GOT3 (cell line): ENCODE measurements at places on chromosomes 6 and 20.

DNA sequence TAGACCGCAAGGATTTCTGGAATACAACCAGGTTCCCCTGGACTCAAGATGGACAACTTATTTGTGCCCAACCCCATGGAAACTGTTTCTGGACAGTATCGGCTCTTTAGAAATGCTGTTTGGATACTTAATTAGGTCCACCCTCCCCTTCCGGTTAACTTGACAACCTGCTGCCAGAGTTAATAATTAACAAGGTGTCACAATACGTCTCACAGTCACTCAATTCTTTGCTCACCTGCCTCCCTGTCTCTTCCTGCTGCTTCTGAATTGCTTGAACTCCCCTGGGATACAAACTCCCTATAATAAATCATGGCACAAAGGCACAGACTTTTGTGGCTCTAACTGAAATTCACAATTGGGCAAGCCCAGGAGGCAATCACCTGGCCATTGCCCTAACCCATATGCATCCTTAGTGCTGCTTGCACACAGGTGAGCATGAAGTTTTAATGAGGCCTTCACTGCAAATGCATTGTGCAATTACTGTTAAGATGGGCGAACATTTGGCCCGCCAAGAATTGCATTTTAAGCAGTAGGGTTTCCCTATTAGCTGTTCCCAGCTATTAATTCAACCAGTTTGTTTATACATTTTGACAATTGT, 504.4 kb upstream of the NOX3 start:
- no peak for DNase-seq

DNA sequence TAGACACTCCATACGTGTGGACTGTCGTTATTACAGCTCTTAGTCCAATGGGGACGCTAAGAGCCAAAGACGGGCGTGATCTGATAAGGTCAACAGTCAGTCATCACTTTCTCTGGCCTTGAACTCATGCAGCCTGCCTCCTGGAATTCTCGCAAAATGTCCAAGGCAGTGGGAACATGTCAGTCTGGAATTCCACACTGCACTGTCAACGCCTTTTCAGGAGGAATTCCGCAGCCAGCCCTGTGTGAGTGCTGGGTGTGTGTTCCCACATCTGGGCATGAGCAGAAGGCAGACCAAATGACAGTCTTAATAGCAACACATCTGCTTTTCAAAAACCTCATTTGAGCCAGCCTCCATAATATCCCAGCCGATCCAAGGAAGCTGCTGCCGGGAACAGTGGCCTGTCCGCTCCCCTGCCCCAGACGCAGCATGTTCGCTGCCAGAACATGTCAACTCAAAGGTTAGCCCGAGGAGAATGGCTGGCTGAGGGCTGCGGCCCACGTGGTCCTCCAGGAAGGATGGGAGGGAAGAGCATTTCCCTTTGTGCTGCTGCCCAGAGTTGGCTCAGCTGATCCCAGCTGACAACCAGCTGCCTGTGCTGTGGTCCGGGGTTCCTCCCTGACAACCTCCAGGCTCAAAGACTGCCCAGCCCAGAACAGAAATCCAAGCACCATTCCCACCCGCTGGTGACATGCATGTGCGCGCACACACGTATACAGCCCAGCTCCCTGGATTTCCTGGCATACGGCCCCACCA, 103.1 kb downstream of the SULF2 start:
- no peak for DNase-seq

GRCh38 chr6:97947841-97948240, 664.8 kb upstream of the MMS22L start:
- no peak for DNase-seq

DNA sequence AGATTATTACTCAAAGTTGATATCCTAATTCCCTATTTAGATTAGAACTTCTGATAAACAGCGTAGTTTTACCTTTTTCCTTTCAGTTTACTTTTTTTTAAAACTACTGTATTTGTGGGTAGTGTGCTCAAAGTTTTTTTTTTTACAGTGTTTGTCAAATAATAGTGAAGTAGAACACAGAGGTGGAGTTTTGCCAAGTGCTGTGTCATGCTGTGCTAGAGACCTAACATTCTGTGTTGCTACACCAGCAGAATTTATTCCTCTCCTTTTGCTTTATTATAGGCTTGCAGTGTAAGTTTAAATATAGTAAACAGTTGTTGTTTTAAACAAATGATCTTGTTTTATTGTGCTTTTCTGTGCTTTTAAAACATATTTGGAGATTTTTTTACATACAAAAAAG, 125.4 kb downstream of the HIVEP1 start:
- no peak for DNase-seq

DNA sequence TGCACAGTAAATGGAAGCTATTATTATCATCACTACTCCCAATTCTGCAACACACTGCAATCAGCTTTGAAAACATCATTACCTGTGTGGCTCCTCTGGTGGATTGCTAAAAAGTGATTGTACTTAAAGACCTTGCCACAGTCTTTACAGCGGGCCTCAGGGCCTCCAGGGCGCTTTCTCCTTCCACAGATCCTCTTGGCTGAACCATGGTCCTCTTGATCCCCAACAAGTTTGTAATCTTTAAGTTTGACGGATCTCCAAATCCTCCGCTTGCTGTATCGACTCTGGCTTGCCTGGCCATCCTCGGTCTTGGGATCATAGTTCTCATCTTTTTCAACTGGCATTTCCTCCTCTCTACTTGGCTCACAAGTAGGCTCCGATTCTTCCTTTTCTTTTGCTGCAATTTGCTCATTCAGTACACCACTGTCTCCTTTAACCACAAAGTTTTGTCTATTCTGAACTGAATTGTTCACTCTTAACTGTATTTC, 2.0 kb downstream of the ZBTB24 start:
- DNase-seq: no peak

- DNase-seq: no peak
Observed at GRCh38 chr20:5039889-5040288, 38.6 kb upstream of the SLC23A2 start.

DNA sequence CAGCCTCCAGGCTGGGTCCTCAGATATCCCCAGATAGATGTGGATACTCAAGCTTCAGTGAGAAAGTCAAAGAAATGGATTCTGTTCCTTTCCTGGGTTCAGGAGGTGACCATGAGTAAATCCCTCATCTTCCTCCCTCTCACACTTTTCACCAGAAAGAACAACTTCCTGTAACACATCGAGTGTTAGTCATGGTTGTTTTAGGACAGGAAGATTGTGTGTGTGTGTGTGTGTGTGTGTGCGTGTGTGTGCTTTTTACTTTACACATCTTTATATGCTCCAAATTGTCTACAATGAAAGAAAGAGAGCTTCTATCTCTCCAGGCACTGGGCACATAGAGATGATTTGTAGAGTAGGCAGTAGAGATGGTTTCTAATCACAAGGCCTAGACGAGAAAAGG, 139.9 kb downstream of the TBXT start:
- no peak for DNase-seq

- DNase-seq: no peak
Observed at GRCh38 chr20:23603321-23603720, 2.4 kb downstream of the CST9 start.

GRCh38 chr6:140032189-140032588, 657.7 kb upstream of the CITED2 start:
- DNase-seq: no peak

GRCh38 chr6:161921602-161922395, 647.9 kb upstream of the AGPAT4 start:
- no peak for DNase-seq

GRCh38 chr20:63747622-63748069, 8.1 kb downstream of the SLC2A4RG start:
- DNase-seq: no peak

GRCh38 chr6:136795386-136795785, 3.1 kb upstream of the MAP3K5 start:
- no peak for DNase-seq

- DNase-seq: no peak
Observed at GRCh38 chr6:143064271-143064670, 3.6 kb downstream of the AIG1 start.

- DNase-seq: no peak
Observed at GRCh38 chr20:45508068-45508886, 7.1 kb downstream of the SPINT3 start.

GRCh38 chr20:16864963-16865362, 116.8 kb downstream of the OTOR start:
- DNase-seq: no peak

DNA sequence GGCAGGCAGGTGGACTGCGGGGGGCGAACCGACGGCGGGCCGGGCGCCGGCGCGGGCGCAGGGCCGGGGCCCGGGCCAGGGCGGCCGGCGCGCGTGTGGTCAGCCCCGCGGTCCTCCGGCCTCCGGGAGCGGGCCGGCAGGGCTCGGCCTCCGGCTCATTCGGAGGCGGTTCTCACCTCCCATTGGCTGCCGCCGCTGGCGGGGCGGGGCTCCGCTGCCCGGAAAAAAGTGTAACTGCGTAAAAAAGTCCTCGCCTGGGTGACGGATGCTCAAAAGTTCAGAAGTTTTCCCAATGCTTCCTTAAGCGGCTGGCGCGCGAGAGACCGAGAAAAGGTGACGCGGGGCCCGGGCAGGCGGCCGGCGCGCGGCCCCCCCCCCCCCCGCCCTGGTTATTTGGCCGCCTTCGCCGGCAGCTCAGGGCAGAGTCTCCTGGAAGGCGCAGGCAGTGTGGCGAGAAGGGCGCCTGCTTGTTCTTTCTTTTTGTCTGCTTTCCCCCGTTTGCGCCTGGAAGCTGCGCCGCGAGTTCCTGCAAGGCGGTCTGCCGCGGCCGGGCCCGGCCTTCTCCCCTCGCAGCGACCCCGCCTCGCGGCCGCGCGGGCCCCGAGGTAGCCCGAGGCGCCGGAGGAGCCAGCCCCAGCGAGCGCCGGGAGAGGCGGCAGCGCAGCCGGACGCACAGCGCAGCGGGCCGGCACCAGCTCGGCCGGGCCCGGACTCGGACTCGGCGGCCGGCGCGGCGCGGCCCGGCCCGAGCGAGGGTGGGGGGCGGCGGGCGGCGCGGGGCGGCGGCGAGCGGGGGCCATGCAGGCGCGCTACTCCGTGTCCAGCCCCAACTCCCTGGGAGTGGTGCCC, at the start of gene FOXC1:
Gene FOXC1, plus strand, starts transcription at position 268 of the 849 bp plus-strand sequence. Its CDS starts 531 bp downstream, at position 799.
- peak; percentile 78 for DNase-seq

GRCh38 chr6:134014588-134015137, 37.8 kb downstream of the SLC2A12 start:
- DNase-seq: no peak

DNA sequence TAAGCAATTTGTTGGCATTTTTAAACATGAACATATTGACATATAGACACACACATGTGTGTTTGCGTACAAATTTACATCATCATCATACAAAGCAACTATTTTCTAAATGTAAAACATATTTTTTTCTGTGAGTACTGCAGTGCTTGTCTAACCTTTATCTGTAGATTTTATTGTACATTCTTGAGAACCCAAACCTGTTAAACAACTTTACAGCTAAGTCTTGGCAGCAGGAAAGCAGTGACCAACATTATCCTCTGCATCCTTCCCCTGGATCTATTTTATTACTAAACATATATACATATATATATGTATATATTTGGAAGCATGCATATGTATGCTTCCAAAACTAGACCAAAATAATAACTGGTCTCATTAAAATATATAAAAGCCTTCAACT, 10.4 kb upstream of the PLCB1 start:
- DNase-seq: no peak

DNA sequence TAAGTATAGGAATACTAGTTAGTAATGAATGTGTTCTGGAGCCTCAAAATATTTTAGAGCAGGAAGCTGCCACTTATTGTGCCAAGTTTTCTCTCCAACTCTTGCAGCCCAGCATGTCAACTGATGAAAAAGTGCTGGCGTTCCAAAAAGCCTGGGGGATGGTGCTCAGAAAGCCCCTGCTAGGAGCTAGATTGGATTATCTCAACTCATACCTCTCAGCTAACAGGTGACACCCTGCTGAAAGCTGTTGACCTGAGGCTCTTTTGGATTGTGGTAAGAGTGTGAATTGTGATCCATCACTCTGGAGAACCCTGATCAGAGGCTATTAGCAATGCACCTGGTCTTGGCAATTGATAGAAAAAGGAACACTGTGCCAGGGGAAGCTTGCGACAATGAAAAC, 580.4 kb downstream of the EYS start:
- no peak for DNase-seq

DNA sequence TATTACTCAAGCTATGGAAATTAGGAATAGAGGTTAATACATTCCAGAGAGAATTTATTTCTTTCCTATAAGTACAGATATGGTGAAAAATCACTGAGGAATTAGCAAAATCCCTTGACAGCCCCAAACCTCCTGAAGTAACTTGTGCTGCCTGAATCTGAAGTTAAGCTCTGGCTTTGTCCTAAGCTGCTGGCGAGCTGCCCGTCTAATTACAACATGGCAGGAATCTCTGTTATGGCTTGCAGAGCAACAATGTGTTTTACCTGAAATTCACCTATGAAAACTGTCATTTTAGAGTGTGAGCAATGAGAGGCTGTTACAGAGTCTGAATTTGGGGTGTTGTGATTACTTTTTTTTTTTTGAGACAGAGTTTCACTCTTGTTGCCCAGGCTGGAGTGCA, 22.5 kb upstream of the IYD start:
- no peak for DNase-seq

DNA sequence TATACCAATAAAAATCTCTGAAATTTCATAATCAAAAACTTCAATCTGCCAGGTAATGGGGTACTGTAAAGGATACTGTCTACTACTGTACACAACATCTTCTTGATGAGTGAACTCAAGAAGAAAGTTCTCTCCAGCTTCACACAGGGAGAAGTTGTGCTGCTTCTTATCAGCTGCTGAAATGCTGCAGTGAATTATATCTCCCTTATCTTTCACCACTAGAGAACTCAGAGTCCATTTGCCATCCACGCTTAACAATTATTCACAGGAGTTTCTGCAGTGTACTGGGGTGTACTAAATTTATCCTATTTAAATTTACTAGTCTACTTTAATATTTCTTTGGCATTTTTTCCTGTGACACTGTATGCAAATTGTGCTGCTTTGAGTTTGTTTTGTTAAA, 384.8 kb downstream of the TFAP2B start:
- DNase-seq: no peak
